Osteocyte (in vitro differentiated cells): ENCODE measurements at places on chromosomes 1 and 21.

- H3K4me1 ChIP-seq: no peaks in the 10 kb centered on the region
- no peak overlapping the region for H3K27ac ChIP-seq
- no peaks in the 10 kb centered on the region for H3K36me3 ChIP-seq
- DNase-seq: no peak
Observed at GRCh38 chr1:166544036-166544435, 295.2 kb upstream of the POGK start.

- H3K27ac ChIP-seq: no peak overlapping the region
- H3K36me3 ChIP-seq: no peaks in the 10 kb centered on the region
- H3K4me1 ChIP-seq: peaks cover 1% of the 10 kb centered on the region
- H3K27me3 ChIP-seq: peaks cover 24% of the 10 kb centered on the region
- no peak for DNase-seq
Observed at GRCh38 chr1:241654019-241654418, 1.9 kb downstream of the WDR64 start.

DNA sequence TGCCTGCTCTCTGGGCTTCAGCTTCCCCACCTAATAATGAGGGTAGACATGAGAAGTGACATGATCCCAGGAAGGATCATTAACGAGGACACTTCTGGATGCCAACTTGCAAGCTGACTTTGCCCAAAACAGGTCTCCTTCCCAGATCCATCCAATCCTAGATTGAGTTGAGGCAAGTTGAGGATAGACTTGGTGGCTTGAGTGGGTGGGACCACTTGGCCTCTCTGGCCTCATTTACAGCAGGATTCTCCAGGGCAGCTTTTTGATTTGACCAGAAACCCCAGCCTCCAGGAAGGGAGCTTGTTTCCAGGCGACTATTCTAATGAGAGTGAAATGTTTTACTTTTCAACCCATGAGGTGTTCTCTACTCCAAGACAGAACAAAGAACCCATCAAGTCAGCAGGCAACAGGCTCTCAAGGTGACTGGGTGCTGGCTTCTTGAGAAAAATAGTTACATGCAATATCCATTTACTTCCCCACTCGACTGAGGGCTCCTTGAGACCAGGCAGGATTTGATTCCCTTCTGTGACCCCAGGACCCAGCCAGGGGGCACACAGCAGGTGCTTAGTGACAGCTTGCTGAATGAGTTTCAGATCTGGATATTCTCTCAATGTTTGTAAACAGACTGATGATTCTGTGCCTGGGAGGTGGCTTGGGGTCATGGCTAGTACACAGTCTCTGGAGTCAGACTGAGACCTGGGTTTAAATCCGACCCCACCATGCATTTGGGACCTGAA, 128.2 kb downstream of the DMRTB1 start:
- H3K27me3 ChIP-seq: no peaks in the 10 kb centered on the region
- peaks cover 13% of the 10 kb centered on the region for H3K4me1 ChIP-seq
- H3K4me3 ChIP-seq: no peak overlapping the region
- peaks cover 15% of the 10 kb centered on the region for H3K36me3 ChIP-seq
- H3K27ac ChIP-seq: no peak overlapping the region
- peak; percentile 42 for DNase-seq

- no peak overlapping the region for H3K4me3 ChIP-seq
- no peaks in the 10 kb centered on the region for H3K36me3 ChIP-seq
- no peak for DNase-seq
- peak overlapping the region; percentile 74 for H3K27ac ChIP-seq
Observed at GRCh38 chr1:246794048-246794827, 70.0 kb downstream of the SCCPDH start.
